ENCODE measurements at places on chromosomes 16 and 17.

- DNase-seq = no peak
Observed at GRCh38 chr17:7959503-7960253, 27.7 kb downstream of the CNTROB start.

- no peak for DNase-seq
Observed at GRCh38 chr17:41814195-41814594, 1.4 kb downstream of the FKBP10 start.

- DNase-seq = peak; percentile 55
Observed at GRCh38 chr17:39755554-39756379, 18.0 kb downstream of the GRB7 start.

DNA sequence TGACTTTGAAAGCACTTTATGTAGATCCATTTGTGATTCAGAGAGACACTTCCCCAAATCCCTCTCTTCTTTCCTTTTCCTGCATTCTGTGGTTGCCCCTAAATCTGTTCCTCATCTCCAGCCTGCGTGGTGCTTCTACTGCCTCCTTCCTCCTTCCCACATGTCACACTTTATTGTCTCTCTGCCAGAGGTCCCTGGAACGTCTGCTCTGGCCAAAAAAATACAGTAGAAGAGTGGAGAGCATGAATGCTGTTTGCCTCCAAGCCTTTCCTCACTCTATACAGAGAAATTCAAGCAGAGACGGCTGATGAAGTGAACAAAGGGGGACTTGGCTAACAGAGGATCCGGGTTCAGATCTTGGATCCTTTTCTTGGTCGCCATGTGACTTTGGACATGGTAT lies 22.8 kb upstream of the IRX3 start:
- no peak for DNase-seq

GRCh38 chr17:59186850-59187249 lies 23.0 kb upstream of the SMG8 start:
- no peak for DNase-seq

DNA sequence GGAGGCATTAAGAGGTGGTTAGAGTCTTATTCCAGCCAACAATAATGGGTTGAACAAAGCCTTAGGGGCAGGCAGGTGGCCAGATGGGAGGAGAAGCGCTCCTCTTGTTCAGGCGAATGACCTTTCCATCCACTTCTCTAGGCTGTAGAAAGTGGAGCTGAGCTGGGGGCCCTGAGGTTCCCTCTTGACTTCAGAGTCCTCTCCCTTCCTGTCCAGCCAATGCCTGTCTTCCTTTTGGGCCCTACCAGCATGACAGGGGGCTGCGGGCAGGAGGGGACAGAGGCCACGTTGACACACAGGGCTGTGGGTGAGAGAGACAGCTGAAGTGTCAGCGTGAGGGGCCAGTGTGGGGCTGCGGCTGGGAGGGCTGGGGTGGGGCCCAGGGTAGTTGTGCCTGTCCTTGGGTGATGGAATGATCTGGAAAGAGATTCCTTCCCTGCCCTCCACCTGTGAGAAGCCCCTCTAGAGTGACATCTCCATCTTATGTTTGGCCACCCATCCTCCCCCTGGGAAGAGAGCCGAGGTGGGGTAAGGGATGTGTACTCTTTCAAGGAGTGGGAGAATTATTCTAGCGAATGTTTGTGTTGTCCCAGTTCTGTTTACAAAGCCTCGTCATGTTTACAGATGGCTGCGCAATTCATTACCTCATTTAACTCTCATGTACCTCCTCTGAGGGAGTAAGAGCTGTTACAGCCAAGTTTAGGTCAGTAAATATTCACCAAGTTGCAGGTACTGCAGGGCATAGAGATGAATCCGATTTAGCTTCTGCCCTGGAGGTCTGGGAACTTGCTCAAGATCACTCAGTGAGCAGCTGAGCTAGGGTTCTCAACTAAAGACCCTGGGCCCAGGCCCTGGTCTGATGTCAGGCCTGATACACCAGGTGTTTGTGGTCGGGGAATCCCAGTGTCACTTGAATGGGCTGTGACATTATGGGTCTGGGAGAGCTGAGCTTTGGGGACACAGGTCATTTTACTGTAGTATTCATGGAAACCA lies 3.3 kb downstream of the ERBB2 start:
- no peak for DNase-seq

GRCh38 chr17:41585301-41586056 lies 1.2 kb downstream of the KRT14 start:
- DNase-seq = no peak

GRCh38 chr16:26987597-26988010 lies 79.1 kb upstream of the C16orf82 start:
- DNase-seq = no peak

DNA sequence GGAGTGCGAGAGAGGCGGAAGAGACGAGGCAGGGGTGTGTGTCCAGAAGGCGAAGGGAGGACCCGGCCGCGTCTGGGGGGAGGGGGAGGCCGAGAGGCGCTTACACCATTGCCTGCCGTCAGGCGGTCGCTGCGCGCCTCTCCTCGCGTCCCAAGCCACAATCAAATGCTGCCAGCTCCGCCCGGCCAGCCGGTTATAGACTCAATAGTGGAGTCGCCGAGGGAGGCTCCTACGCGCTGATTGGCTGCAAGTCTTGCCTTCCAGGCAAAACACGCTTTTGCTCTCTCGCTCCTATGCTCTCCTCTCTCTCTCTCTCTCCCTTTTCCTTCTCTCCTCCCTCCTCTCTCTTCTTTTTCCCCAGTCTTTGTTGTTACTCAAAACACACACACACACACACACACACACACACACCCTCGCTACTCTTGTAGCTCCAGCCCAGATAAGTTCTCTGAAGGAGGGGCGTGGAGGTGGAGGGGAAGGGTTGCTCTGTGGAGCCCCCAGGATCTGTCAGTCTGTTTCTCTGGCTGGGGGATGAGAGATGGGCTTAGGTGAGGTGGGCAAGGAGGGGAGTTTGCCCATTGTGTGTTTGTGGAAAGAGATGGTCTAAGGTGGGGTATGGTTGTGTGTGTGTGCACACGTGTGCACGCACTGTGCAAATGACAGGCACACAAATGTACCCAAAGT lies at the start of gene DLX3:
DLX3 (minus strand) TSS at position 170 of the 684 bp plus-strand sequence. CDS start 226 bp downstream, outside the sequence.
- DNase-seq = no peak

- no peak for DNase-seq
Observed at GRCh38 chr17:66397486-66397885, 95.1 kb downstream of the PRKCA start.

GRCh38 chr17:30249460-30249859 lies 14.0 kb upstream of the SLC6A4 start:
- no peak for DNase-seq

GRCh38 chr16:31157136-31157535 lies 7.3 kb upstream of the PRSS36 start:
- no peak for DNase-seq

- no peak for DNase-seq
Observed at GRCh38 chr16:50213939-50214519, 52.3 kb upstream of the ADCY7 start.

DNA sequence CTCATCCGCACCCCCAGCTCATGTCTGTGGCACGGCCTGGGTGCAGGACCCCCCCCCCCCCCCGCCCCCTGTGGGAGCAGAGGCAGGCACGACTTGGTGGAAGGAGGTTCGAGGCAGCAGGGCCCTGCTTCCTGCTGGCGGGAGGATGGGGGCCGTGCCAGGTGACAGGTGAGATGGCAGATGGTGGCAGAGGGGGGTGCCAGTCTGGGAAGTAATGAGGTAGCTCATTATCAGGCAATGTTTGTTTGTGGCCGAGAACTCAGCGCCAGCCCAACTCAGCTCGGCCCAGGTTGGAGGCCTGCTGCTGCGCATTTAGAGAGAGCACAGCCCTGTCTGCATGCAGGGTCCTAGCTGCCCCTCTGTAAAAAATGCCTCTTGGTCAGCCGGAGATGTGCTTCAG lies 40.1 kb upstream of the JPH3 start:
- no peak for DNase-seq

DNA sequence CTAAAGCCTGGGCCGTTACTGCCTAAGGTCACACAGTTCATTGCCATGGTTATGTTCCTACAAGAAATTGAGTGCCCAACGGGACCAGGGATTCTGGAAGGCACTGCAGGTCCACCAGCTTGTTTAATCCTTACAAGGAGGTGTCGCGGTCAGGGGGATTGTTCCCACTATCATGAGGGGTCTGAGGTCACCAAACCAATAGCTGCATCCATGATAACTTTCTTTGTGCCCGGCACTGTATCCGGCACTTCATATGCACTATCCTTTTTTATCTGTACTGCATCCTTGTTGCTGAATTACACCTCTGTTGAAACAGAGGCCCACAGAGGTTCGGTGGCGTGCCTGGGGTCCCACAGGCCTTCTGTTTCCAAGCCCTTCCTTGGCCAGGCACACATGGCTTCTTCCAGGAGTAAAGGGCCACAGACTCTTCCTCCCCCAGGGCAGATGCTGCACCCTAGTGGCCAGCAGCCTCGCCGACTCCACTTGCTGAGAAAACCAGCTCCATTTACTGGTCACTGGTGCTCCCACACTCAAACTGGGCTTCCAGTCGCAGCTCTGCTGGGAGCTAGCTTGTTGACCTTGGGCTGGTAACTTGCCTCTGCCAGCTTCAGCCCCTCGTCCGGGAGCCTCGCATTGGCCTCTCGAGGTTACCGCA lies 82.0 kb upstream of the PLCG2 start:
- no peak for DNase-seq

GRCh38 chr16:83285921-83286320 lies 521.9 kb upstream of the HSBP1 start:
- DNase-seq = no peak

DNA sequence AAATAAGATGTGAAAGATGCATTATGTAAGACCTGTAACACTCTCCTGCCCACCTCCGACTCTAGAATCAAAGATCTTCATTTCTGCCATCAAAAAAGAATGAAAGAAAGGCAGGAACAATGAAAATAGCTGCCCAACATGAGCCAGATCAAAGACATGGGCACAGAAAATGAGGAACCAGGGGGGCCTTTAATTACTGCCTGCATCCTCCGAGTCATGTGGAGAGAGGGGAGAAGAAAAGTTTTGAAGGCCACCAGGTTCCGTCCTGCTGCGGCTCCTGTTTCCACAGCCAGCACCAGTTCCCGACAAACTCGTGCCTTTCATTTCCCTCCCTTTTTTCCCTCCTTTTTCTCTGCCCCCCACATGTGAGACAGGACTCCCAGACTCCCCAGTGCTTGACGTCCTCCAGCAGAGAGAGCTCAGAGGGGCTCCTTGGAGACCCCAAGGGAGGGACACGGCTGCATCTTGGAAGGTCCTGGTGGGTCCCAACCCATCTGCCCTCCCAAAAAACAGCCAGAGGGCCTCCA lies 168.4 kb downstream of the ZNF423 start:
- DNase-seq = no peak

GRCh38 chr16:29158785-29159184 lies 173.9 kb downstream of the LAT start:
- DNase-seq = no peak

DNA sequence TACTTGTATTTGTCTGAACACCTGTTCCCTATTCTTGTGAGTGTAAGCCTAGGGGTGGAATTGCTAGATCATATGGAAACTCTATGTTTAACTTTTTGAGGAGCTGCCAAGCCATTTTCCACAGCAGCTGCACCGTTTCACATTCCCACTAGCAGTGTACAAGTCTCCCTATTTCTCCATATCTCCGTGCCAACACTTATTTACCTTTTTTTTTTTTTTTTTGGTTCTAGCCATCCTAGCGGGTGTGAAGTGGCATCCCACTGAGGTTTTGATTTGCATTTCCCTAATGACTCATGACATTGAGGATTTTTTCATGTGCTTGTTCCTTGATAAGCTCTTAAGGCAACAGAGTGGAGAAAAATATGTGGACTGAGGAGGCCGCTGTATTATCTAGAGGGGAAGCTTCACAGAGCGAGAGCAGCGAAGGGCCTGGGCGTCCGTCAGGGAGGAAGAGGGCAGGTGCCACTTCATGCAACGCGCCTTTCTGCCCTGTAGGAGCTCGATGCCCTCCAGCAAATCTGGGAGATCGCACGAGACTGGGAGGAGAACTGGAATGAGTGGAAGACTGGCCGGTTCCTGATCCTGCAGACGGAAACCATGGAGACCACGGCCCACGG lies 50.0 kb downstream of the DNAH2 start:
- no peak for DNase-seq

GRCh38 chr17:15012351-15012980 lies 252.7 kb downstream of the PMP22 start:
- DNase-seq = no peak

- no peak for DNase-seq
Observed at GRCh38 chr16:86019446-86020047, 120.6 kb downstream of the IRF8 start.

DNA sequence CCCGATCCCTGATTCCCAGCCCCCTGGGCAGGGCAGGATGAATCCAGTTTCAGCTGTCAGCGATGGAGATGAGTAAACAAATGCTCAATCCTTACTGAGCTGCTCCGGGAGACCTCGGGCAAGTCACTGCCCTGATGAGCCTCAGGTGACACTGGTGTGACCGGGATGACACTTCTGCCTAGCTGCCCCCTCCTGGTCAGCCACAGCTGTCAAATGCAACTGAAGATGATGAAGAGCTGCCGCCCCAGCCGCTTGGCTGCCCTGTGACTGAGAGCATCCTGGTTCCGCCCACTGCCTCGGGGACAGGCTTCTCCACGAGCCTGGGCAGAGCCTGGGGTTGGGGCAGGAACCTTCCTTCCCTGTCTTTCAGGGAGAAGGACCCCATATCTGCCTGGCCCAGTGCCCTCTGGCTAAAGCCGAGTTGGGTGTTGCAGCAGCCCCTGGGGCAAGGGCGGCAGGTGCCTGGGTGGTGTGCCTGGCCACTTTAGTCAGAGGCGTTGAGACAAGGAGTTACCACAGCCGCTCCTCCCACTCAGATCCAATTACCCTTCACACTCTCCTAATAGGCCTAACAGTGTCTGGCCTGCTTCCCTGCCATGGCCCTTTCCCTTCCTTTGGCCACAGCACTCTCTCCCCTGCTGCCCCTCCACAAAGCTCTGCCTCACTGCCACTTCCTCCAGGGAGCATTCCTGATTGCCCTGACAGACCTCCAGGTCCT lies 5.5 kb downstream of the CCL17 start:
- DNase-seq = no peak

DNA sequence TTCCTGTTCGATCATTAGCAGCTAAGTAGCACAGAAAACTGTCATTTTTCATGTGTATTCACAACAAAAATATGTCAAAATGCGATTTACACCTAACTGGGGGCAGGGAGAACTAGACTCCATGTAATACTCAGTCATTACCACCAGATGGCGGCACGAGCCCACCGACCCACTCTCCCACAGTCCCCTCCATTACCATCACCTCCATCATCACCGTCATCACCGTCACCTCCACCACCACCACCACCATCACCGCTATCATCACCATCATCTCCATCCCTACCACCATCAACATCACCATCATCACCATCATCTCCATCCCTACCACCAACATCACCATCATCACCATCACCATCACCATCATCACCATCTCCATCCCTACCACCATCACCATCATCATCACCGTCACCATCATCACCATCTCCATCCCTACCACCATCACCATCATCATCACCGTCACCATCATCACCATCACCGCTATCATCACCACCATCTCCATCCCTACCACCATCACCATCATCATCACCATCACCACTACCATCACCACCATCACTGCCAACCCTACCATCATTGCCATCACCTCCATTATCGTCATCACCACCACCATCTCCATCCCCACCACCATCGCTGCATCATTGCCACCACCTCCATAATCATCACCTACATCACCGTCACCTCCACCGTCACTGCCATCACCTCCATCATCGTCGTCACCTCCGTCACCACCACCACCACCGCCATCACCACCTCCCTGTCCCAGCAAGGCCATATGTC lies 14.4 kb downstream of the NDUFAF8 start:
- peak; percentile 44 for DNase-seq

- DNase-seq = no peak
Observed at GRCh38 chr17:75830164-75831031, 13.8 kb downstream of the UNC13D start.

GRCh38 chr16:87844120-87844733 lies 25.1 kb downstream of the SLC7A5 start:
- DNase-seq = no peak
